SW 1271 (cell line): ENCODE measurements at places on chromosomes 5 and 9.

DNA sequence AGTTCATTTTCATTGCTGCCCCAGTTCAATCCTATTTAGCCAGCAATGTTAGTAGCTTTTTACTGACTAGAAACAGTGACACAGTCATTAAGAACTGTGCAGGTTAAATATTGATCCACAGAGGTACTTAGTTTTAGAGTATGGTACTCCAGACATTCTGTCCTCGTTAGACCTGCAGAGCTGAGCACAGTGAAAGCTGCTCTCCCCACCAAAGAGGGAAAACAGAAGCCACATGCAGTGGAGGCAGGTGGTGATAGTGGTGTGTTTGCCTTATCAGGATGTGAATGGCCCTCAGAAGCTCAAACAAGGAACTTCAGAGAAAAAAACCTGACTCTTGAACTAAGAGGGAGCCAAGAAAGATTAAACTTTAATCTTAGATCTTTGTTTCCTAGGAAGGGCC is 75.5 kb downstream of the UNC13B start:
- DNase-seq: no peak

- no peak for DNase-seq
These were observed 135.4 kb upstream of the DMRT1 start for GRCh38 chr9:706073-706472.

- DNase-seq: no peak
These were observed 754.7 kb upstream of the CTNND2 start for GRCh38 chr5:12658871-12659446.

- peak; percentile 33 for DNase-seq
These were observed 65.5 kb upstream of the HSPB3 start for GRCh38 chr5:54390015-54390414.

- DNase-seq: no peak
These were observed 109.1 kb downstream of the EDIL3 start for GRCh38 chr5:84275609-84276008.

DNA sequence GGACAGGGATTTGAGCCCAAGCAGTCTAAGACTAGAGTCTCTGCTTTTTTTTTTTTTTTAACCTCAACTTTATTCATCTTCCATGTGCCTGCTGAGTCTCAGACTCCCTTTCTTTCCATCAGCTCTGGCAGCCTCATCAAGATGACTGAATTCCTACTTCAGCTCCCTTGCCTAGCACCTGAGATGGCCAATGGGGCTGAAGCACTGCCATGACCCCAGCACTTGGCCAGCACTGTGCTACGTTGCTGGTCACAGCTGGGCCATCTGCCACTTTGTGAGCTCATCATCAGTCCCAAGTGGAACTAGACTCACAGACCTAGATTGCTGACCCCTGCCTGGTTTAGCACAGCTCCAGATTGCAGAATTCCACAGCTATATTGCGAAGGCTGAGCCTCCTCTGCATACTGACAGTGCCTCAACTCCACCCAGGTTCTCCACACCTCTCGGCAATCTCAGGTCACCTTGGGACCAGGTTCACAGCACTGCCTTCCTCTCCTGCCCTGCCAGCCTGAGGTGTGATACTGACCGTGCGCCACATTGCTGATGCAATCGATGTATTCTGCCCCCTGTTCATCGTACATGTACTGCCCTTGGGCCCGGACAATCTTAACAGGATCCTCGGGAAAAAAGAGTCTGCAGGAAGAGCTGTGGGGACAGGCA is 1.6 kb downstream of the PHYKPL start:
- DNase-seq: no peak

GRCh38 chr5:41256400-41256799 is 43.1 kb upstream of the C6 start:
- no peak for DNase-seq

DNA sequence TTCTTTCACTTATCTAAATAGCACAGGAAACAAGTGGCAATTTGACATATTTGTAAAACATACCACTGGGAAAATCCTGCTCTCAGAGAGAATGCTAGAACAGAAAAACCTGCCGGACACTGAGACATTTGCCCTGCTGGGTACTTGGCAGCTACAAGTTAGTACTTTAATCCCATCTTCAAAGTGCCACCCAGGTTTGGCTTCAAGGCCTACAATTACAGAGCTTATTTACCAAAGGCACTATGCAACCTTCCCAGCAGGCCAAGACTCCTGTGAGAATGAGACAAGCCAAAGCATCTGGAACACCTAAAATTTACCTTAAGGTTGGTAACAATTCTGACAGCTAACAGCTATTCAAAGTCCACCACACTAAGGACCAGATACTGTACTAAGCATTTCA is 78.3 kb downstream of the TSSK1B start:
- no peak for DNase-seq

DNA sequence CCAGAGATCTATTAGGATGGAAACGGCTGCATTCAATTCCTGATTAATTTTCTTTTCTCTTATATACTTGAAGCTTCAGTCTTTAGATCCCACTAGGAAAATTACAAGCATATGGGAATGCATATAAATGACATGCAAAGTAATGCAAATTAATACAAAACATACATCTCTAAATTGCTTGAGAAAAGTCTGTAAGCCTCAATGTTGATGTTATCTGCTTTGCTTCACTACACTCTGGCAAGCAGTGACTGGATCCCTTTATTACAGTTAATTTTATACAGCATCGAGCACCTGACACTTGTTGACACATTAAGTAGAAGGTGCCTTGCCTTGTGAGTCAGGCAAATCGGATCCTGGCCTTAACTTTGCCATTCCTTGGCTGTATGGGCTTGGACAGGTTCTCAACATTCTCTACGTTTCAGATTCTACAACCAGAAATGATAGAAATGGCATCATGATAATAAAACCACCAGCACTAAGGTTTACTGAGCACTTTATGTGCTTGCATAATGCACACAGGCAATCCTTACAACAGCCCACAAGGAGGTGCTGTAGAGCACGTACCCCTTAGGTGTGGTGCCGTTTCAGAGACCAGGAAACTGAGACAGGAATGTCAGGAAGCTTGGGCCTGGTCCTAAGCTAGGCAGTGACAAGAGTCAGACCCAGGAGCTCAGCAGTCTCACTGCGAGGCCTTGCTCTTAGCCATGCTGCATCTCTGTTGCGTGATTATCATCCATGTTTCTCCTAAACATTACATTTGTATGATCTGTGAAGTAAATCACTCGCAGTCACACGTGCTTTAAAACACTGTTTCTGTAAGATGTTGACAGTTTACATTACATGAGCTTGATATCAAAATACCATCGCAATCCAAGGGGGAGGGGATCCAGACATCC is 2.7 kb downstream of the GCNT4 start:
- DNase-seq: peak; percentile 68

DNA sequence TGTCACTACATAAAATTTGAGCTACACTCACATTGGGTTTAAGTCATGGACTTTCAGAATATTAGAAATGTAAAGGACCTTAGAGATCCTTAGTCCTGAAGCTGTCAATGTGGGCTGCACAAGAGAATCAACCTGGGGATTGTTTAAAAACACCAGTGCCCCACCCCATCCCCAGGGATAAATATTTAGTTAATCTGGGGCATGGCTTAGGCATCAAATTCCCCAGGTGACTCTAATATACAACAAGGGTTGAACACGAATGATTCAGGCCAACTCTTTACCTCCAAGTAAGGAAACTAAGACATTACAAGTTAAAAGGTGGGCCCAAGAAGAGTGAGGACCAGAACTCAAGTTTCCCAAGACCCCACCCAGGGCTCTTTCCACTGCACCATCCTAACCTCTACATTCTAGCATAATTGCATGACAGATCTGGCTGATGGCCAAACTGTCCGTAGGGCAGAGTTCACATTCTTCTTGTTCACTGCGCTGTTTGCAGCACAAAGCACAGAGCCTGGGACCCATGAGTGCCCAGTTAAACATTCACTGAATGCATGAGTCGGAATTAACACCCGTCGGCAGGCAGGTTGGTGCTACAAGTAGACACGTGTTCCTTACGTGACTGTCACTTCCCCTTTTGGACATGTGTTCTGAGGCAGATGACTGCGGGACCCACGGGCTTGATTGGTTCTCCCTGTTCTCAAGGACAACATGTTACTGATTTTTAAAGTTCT is 25.2 kb downstream of the CYFIP2 start:
- no peak for DNase-seq

DNA sequence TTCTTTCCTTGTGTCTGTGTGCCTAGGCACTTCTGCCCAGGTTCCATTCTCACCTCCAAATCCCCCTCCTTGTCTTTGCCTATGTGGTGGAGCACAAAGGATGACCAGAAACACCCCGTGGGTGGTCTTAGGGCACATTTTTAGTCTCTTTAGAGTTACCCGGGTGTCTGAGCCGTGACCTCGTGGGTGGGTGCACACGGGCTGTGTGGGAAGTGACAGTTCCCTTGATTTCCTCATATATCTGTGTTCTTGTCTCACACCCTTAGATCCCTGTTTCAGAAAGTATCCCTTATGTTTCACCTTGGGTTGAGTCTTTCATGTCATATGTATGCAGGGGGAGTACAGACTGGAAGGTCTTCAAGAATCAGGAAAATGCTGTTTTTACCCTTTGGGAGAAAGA is 13.4 kb upstream of the SMIM32 start:
- DNase-seq: no peak

DNA sequence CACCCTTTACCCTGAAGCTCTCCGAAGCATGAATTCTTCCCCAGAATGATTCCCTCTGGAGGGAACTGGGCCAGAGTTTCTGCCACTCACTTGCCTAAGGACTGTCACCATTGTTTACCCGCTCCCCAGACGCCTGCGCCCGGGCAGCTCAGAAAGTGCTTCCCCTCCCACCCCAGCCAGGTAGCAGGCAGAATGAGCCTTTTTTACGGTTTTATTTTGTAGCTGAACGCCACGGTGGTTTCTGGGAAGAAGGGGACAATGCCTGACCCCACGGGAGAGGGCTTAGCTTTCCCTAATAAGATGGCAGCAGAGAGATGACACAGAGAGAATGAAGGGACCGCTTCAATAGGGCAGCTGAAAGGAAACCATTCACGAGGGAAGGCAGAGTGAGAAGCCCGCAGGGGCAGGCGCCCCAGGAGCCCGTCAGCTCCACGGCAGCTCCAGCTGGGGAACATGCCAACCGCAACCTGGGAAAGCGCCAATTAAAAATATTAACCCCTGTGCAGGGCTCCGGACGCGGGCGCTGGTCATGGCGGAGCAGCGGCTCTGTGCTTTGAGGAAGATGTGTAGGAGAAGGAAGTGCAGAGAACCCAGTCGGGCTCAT is 20.4 kb upstream of the NTNG2 start:
- no peak for DNase-seq

DNA sequence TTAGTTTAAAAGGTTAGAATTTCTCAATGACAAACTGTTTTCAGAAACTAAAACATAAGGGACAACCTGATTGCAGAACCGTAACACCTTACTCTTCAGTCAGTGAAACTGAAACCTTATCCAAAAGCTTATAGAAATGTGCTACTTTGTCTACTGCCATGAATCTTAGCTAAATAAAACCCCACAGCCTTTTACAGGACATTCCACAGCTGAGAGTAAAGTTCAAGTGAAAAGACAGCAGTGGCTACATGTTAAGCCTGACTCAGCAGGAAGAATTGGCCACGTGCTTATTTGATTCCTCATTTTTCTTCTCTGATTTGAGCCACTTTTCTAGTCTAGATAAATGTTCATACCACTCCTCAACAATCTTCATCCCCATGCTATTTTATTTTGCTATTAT is 278.7 kb upstream of the ISL1 start:
- no peak for DNase-seq

DNA sequence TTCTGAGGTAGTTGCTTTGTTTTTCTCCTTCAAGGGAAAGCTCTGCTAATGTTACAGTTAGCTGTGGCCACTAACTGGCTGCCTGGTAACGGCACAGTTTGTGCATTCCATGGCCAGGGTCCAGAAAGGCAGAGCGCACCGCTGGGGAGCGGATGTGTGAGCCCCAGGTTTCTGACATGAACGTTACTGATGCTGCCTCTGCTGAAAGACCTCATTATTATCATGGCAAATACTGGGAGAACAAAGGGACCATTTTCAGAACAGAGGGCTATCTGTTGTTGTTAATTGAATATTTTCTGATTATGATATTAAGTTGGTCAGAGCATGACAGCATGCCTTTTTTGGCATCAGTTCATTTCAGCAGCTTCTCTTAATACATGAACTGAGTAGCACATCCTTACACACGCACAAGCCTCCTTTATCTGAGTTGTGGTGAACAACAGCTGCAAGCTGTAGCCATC is 134.1 kb downstream of the NUDT12 start:
- no peak for DNase-seq

- no peak for DNase-seq
These were observed 16.6 kb downstream of the SH3PXD2B start for GRCh38 chr5:172437445-172438318.

DNA sequence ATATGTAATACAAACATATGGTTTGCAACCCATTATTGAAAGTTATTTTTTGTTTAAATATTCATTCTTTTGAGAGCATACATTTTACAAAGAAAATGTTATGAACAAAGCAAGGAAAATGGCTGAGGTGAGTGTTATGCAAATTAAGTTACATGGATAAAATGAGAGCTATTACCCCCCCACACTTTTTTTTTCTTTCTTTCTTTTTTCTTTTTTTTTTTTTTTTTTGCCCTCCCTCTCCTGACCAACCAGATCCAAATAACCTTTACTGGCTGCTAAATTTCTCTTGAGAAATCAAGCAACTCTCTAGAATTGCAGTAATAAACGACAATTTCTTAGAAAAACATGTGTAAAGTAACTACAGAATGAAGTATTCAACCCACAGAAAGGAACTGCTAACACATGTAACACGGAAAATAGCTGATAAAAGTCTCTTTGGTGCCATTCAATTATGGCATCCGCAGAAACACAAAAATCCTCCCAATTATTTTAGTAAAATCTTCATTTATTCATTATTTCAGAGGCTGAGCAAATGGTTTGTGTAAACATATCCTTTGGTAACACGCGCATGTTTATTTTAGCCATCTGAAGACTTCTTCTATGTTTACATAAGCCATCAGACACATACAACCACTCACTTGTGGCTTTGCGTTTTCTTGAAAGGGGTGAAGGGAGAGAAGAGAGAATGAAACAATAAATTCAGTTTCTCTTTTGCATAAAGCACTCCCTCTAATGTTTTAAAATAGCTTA is 216.1 kb downstream of the NFIB start:
- DNase-seq: no peak

DNA sequence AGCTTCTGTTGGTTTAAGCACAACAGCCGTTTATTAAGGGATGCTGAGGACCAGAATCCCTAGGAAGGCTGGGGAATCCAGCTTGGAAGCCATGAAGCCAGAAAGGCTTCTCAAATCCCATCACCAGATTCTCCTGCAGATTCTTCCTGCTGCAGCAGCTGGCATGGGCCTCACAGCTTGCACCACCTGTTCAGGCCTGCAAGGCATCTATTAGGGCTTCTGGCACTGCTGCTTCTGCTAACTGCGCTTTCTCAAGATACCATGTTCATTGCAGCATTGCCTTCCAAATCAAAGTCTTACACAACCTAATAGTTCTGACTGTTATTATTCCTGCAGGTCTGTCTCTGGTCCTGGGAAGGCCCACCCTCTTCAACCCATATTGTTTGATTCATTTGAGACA is 51.2 kb upstream of the ZNF366 start:
- no peak for DNase-seq

- no peak for DNase-seq
These were observed 75.9 kb upstream of the SLC25A51 start for GRCh38 chr9:37979844-37980243.
